Airway epithelial cell (primary cell): ENCODE measurements at places on chromosomes 1 and 21. TPM values are rescaled to one million over a fixed set of nuclear protein-coding genes. Genes with fewer than 3 reads are reported as not detected.

The SLFNL1 gene
- total RNA-seq: under 0.01 TPM in 1 of 2 replicates, not detected in the other

The UTS2 gene
- total RNA-seq: 0.33 and 1.3 TPM in 2 replicates

The CFAP126 gene
- not detected in 2 replicates for total RNA-seq

The CD101 gene
- total RNA-seq: 0.07 and 0.14 TPM in 2 replicates
